ENCODE measurements at places on chromosomes 6 and 20.
A peak's percentile ranks its signal among the peaks of the same experiment; 100 is the strongest.

DNA sequence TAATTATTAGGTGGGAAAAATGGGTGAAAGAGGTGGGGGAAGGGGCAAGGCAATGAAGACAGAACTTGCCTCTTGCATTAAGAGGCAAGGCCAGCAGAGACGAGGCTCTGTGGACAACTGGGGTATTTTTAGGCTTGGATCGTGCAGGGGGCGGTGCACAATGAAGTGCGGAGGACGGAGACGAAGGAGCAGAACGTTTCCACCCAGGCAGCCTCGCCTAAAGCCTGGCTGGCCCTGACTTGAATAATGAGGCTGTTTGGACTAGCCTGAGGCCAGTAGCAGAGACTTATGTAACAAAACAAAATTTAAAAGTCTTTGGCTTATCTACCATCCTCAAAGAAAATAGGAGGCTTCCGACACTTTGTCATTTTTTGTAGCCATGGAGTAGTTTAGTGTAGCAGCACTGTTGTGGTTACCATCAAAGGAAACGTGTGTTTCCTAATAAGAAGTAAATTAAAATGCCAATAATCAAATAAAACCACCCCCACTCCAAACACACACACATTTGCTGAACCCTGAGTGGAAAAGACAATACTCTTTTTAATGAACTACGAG, 370.0 kb upstream of the CNR1 start:
- DNase-seq: no peak

- DNase-seq: no peak
Measured at GRCh38 chr6:69887714-69888345, 21.5 kb downstream of the COL19A1 start.

DNA sequence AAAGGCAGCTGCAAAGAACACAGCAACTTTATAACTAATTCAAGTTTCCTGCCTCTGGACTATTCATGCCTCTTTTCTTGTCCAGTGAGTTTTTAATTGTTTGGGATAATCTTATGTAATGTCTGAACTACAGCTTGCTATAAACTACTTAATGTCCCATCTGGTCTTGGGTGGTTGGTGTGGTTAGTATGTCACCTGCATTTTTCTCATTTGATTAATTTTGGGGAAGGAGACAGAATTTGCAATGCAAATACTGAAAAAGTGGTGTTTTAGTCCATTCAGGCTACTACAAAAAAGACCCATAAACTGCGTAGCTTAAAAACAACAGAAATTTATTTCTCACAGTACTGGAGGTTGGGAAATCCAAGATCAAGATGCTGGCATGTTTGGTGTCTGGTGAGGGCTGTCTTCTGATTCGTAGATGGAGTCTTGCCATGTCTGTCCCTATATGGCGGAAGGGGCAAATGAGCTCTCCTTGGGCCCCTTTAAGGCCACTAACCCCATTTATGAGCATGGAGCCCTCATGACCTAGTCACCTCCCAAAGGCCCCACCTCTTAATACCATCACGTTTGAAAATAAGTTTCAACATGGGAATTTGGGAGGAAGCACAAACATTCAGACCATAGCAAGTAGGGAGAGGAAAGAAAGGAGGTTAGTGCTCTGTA, 22.4 kb downstream of the RNF8 start:
- no peak for DNase-seq

DNA sequence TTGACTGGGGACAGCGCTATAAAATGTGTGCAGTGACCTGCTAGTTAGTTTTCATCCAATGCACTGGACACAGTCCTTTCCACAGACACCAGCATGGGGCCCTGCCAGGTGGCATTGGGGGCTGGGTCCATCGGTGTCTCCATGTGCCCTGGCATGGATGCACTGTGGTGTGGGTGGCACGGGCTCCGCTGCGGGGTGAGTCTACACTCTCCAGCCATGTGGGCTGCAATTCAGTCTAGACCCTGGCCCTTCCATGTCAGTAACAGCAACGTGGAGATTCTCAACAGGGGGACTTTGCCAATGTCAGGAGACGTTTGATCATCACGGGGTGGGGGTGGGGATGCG, 100.0 kb downstream of the RAMACL start:
- no peak for DNase-seq

- DNase-seq: no peak
Measured at GRCh38 chr20:25078662-25079061, 3.3 kb downstream of the VSX1 start.

DNA sequence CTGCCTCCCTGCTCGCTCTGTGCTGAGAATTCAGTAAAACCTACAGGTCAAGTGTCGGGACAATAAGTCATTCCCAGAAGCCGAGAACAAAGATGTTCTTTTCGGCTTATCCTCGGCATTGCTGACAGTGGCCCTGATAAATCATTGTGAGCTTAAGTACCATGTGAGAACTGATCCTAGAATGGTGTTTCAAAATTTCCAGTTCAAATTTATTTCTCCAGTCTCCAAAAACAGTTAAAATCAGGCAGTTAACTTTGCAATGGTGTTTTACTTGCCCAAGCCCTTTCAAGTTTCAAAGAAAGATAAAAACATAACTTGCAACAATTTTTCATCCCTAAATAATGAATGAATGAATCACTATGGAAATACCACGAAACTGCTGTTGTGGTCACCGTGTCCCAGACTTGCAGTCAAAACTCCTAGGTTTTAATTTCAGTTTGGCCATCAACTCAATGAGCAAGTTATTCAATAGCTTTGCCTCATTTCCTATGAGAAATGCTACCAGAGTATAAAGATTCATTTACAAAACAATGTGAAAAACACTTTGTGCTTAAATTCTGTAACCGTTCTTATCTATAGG, 4.3 kb downstream of the ATP5F1E start:
- no peak for DNase-seq

GRCh38 chr20:20505554-20505953, 137.7 kb downstream of the INSM1 start:
- no peak for DNase-seq

- no peak for DNase-seq
Measured at GRCh38 chr6:69185276-69185675, 550.2 kb downstream of the ADGRB3 start.

DNA sequence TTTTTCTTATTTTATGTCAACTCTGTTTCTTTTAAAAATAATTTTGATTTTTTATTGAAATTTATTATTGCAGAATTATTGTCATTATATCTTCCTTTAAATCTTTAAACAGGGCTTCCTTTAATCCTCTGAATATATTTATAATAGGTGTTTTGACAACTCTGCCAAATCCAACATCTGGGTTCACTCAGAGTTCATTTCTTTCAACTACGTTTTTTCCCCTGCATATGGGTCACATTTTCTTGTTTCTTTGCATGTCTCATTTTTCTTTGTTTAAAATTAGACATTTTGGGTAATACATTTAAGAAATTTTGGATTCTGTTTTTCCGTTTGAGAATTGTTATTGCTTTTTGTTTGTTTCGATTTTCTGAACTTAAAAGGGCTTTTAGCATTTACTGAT, 655.1 kb upstream of the CITED2 start:
- no peak for DNase-seq

DNA sequence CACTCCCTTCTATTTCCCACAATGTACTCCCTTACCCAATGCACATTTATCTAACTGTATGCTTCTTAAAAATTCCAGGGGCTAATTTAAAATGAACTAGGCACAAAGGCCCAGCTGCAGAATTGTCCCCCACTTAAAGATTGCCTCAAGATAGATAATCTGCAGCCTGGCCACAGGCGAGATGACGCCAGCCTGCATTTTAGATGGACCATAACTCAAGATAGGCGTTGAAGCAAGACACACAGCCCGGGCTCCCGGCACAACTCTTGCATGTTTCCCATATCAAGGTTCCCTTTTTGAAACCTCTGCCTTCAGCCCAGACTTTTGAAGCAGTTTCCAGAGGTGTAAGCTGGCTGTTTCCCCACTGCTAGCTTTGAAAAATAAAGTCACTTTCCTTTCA, 3.2 kb upstream of the REPS1 start:
- DNase-seq: no peak

DNA sequence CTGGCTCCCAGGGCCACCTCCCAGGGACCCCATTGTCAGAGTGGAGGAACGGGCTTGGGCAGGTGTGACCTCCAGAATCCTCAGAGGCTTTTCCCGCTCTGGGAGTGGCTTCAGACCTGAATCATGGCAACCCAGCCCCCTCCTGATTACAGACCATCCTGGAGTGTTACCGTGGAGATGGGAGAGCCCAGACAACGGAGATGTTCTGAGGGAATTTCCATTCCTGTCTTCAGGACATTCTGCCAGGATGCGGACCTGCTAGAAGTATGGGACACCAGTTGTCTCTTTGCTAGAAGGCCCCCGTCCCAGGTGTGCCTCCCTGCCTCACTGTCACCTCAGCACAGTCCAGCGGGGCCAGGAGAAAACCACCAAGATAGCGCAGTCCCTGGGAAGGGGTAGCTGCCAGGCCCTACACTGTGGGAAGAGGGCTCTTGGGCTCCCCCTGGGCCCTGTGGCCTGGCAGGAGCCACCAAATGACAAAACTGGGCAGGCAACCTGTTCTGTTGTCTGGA, 109.9 kb downstream of the PSMB1 start:
- no peak for DNase-seq

GRCh38 chr6:34490390-34491090, 24.7 kb downstream of the PACSIN1 start:
- no peak for DNase-seq

DNA sequence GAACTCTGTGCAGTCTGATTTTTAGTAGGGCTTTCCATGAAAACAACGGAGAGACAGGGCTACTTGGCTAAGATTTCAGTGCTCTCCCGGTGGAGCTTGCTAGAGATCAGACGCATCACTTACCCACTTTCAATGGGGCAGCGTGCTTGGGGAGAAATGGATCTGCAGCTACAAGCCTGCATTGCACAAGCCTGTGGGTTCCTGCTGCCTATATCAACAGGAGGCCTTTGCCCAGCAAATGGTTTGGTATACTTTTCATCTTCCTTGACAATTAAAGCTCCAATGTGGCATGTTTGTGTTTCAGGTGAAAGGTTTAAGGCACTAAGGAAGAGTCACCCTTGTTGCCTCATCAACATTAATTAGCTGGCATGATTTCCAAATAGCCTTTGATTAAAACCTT, 136.0 kb upstream of the FOXQ1 start:
- no peak for DNase-seq

- no peak for DNase-seq
Measured at GRCh38 chr6:13378669-13379590, 50.6 kb upstream of the TBC1D7 start.

DNA sequence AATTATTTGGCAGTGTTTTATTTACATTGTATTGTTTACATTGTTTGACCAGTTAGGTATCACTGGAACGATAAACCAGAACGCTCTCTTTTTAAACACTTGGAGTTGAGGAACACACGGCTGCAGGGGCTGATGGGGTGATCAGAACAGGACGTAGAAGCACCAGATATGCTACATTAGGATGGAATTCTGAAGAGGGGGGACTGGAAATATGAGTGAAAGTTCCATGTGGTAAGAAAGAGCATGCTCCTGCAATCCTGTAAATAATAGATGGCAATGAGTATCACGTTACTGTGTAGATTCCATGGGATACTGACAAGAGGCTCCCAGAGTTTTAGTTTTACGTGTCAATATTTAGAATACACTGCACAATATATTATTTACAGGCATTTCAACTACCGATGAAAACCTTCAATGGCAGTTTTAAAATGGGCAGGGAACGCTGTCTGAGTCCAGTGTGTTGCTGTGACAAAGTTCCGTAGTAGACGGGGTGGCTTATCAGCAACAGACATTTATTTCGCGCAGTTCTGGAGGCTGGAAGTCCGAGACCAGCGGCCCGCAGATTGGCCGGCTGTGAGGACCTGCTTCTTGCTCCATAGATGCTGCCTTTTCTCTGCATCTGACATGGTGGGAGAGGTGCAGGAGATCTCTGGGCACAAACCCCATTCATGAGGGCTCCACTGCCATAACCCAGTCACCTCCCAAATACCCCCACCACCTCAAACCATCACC, 43.1 kb downstream of the SYNJ2 start:
- DNase-seq: no peak

- DNase-seq: no peak
Measured at GRCh38 chr20:59010995-59011873, 4.2 kb upstream of the CTSZ start.

GRCh38 chr6:117601811-117602150, 530 bp downstream of the GOPC start:
- no peak for DNase-seq

DNA sequence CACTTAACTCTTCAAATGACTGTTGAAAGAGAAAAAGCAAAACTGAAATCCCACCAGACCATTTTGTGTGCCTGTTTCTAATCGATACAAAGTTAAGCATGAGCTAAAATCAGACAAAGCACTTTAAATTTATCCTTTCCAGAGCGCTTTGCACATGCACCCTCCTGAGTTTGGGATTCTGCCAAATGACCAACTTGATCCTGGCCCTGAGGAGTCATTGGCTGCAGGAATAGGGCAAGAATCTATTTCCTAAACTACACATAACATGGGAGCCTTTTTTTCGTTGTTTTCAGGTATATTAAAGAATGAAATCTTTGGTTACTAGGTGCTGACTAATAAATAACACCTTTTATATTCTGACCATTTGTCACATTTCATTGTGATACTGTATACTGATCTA, 23.8 kb upstream of the MTHFD1L start:
- no peak for DNase-seq

- no peak for DNase-seq
Measured at GRCh38 chr6:150175586-150176151, 32.8 kb downstream of the PPP1R14C start.

GRCh38 chr6:66230591-66230990, 523.6 kb upstream of the EYS start:
- no peak for DNase-seq

- DNase-seq: no peak
Measured at GRCh38 chr20:39857187-39857586, 831.8 kb downstream of the MAFB start.

- peak; percentile 19 for DNase-seq
Measured at GRCh38 chr6:97440590-97441176, 157.7 kb upstream of the MMS22L start.

DNA sequence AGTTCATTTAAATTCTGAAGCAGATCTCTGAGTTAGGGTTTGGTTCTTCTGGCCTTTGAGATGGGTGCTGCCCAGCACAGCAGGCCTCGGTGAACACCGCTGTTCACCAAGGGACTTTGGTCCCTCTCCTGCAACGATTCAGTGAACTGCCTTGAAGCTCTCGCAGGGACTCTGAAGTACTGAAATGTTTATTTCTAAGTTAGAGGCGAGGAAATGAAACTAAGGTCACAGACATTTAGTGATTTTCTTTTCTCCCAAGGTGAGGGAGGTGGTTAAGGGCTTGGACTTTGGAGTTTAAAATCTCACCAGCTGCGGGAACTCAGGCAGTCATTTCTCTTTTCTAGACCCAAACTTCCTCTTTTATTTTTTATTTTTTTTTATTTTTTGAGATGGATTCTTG, 26.2 kb downstream of the E2F3 start:
- DNase-seq: no peak

All from DMS 273 treated with DMSO at 0.1 percent for 48 hours (cell line).